ENCODE measurements at places on chromosomes 13 and 19. TPM values are rescaled to one million over a fixed set of nuclear protein-coding genes. Genes with fewer than 3 reads are reported as not detected.

DNA sequence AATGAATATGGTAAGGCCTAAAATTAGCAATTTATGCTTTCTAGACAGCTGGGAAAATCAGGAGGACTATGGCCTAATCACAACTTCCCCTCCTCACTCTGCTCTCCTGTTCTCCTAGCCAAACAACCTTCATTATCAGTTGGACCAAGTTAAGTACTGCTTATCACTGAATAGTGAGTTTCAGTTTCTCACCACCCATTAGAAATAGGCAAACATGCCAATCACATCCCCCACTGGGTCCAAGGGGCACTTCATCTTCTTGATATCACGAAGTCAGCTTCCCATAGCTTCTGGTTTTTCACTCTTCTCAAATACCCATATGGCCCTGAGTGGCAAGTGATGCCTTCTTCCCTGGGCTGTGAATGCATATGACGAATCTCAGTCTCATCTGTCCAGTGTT is 689.6 kb downstream of the SLITRK5 start:
- H3K27ac ChIP-seq: no peak overlapping the region
- H3K27me3 ChIP-seq: no peaks in the 10 kb centered on the region
- no peaks in the 10 kb centered on the region for H3K4me1 ChIP-seq
- H3K4me3 ChIP-seq: no peak overlapping the region

DNA sequence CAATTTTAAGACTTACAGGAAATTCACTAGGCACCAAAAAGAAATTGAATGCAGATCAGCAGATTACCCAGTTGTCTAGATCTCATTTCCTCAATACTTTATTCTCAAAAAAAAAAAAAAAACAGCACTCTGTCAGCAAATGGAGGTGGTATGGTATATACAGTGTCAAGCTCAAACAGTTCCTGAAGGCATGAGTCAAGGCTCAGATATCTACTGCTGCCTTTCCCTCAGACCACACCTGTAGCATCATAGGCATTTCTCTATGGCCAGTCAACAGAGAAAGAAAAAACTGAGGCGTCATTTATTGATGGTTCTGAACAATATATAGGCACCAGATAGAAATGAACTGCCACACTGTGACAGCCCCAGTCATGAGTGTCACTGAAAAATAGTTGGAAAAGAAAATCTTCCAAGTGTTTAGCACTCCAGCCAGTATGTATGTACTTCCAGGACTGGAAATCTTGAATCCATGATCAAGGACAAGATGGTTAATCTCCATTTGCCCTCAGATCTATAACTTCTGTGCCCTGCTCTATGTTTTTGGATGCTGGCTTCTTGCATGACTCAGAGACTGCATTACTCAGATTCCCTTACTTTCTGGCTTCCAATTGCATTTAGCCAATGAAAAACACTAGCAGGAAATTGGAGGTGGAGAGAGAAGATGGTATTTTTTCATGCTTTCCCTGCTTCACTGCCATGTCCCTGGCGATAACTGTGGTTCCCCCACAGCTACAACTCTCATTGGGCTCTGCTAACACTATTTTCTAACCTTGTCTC is 8.4 kb upstream of the COG3 start:
- H3K4me1 ChIP-seq: no peaks in the 10 kb centered on the region
- H3K27me3 ChIP-seq: peaks cover under 1% of the 10 kb centered on the region
- H3K27ac ChIP-seq: no peak overlapping the region
- peak; percentile 41 for DNase-seq
- H3K36me3 ChIP-seq: no peaks in the 10 kb centered on the region

DNA sequence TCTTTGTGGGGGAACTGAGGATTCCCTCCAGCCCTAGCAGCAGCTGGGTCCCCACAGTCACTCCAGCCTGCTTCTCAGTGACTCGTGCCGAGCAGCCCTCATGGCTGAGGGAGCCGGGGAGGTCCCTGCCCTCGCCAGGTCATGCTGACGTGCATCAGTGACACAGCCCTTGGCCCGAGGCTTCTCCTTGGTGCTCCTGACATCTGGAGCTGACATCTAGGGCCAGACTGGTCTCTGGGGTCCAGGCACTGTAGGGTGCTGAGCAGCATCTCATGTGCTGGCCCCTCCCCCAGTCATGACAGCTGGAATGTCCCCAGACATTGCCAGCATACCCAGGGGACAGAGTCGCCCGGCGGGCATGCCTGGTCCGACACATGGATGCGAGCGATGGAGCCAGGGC is 14.4 kb downstream of the COMP start:
- H3K36me3 ChIP-seq: no peaks in the 10 kb centered on the region
- H3K4me1 ChIP-seq: peaks cover 14% of the 10 kb centered on the region
- H3K27ac ChIP-seq: no peak overlapping the region
- no peak for DNase-seq
- peaks cover 6% of the 10 kb centered on the region for H3K27me3 ChIP-seq

- H3K4me1 ChIP-seq: no peaks in the 10 kb centered on the region
- no peaks in the 10 kb centered on the region for H3K36me3 ChIP-seq
- no peak overlapping the region for H3K27ac ChIP-seq
- no peaks in the 10 kb centered on the region for H3K27me3 ChIP-seq
Observed at GRCh38 chr19:34851277-34851804, 75.4 kb upstream of the ZNF30 start.

DNA sequence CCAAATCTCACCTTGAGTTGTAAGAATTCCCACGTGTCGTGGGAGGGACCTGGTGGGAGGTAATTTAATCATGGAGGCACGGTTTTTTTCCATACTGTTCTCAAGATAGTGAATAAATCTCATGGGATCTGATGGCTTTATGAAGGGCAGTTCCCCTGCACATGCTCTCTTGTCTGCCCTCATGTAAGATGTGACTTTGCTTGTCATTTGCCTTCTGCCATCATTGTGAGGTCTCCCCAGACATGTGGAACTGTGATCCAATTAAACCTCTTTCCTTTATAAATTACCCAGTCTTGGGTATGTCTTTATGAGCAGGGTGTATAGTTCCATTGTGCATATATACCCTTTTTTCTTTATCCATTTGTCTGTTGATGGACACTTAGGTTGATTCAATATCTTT is 13.1 kb downstream of the SCEL start:
- no peaks in the 10 kb centered on the region for H3K36me3 ChIP-seq
- no peaks in the 10 kb centered on the region for H3K27me3 ChIP-seq
- no peaks in the 10 kb centered on the region for H3K4me1 ChIP-seq
- no peak overlapping the region for H3K4me3 ChIP-seq
- H3K27ac ChIP-seq: no peak overlapping the region

DNA sequence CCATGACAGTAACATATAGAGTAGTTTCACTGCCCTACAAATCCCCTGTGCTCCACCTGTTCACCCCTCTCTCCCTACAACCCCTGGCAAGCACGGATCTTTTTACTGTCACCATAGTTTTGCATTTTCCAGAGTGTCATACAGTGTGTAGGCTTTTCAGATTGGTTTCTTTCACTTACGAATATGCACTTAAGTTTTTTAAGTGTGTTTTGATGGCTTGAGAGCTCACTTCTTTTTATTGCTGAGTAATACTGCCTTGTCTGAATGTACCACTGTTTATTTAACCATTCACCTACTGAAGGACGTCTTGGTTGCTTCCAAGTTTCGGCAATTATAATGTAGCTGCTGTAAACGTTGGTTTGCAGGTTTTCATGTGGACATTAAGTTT is 175.1 kb downstream of the ITGBL1 start:
- no peaks in the 10 kb centered on the region for H3K4me1 ChIP-seq
- no peaks in the 10 kb centered on the region for H3K27me3 ChIP-seq
- H3K36me3 ChIP-seq: no peaks in the 10 kb centered on the region
- H3K4me3 ChIP-seq: no peak overlapping the region
- peak; percentile 9 for DNase-seq

- H3K27me3 ChIP-seq: no peaks in the 10 kb centered on the region
- no peak for DNase-seq
- no peak overlapping the region for H3K4me3 ChIP-seq
- H3K36me3 ChIP-seq: no peaks in the 10 kb centered on the region
Observed at GRCh38 chr19:53812335-53812734, 11.8 kb downstream of the NLRP12 start.

DNA sequence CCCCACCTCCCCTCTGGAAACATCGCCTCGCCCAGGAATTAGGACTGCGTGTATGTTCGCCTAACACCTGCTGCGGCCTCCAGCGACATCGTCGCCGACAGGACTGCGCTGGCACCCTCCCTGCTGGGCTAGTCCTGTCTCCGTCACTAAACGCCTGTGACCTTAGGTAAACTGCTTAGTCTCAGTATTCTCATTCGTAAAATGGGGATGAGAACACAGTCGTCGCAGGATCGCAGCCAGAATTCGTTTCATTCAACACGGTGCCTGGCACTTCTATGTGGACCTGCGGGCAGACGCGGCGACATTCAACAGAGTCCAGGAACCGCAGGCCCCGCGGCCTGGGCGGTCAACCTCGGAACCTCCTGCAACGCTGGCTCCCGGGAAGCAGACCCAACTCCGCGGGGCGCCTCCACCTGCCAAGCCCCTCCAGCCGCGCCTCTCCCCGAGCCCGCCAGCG is 485 bp downstream of the CRYL1 start:
- H3K27me3 ChIP-seq: no peaks in the 10 kb centered on the region
- peak overlapping the region; percentile 84 for H3K4me3 ChIP-seq
- H3K4me1 ChIP-seq: peaks cover 12% of the 10 kb centered on the region
- H3K36me3 ChIP-seq: no peaks in the 10 kb centered on the region
- DNase-seq: no peak

- H3K4me3 ChIP-seq: no peak overlapping the region
- no peaks in the 10 kb centered on the region for H3K4me1 ChIP-seq
- H3K27me3 ChIP-seq: no peaks in the 10 kb centered on the region
- no peak overlapping the region for H3K27ac ChIP-seq
- DNase-seq: no peak
Observed at GRCh38 chr19:30856786-30857185, 484.6 kb downstream of the ZNF536 start.

- no peak overlapping the region for H3K4me3 ChIP-seq
- no peak overlapping the region for H3K27ac ChIP-seq
- H3K27me3 ChIP-seq: peaks cover 3% of the 10 kb centered on the region
Observed at GRCh38 chr13:46181377-46181839, 569 bp downstream of the LCP1 start.

DNA sequence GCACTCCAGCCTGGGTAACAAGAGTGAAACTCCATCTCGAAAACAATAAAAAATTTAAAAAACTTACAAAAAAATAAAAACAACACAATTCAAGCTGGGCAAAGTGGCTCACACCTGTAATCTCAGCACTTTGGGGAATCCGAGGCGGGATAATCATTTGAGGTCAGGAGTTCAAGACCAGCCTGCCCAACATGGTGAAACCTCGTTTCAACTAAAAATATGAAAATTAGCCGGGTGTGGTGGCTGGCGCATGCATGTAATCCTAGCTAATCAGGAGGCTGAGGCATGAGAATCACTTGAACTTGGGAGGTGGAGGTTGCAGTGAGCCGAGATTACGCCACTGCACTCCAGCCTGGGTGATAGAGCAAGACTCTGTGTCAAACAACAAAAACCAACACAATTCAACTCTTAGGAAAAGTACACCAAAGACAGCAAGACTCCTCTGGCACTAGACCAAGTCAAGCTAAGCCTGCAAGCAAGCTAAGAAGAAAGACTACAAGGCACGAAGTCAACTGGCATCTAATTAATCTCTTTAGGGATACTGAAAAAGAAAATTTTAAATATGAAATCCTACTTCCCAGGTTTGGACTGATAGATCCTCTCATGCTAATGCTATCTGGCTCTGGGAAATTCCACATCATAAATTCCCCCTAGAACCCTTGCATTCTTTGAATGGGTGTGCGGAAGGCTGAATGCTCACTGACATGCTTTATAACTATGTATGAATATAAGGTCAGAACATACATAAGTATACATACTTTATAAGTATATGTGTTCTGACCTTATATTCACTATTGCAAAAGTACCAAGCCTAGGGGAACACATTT is 7.9 kb downstream of the PBX4 start:
- H3K4me3 ChIP-seq: no peak overlapping the region
- H3K36me3 ChIP-seq: no peaks in the 10 kb centered on the region
- no peaks in the 10 kb centered on the region for H3K4me1 ChIP-seq
- DNase-seq: no peak
- H3K27me3 ChIP-seq: no peaks in the 10 kb centered on the region
- H3K27ac ChIP-seq: no peak overlapping the region

DNA sequence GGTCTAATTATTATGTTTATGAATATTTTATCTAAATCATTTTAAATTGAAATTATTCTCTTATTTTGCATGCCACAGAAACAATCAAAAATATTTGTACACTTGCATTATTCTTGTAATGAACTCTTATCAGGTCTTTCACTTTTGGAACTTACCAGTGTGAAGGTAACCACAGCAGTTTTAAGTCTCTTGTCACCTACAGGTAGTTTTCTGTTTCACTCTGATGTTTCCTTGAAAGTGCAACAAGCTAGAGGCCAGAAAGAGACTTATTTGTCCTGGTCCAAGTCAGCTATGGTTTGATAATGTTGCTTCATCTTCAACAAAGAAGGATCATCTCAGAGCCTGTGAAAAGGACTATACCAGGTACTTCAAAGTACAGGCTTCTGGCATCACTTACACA is 133.4 kb upstream of the NBEA start:
- no peaks in the 10 kb centered on the region for H3K4me1 ChIP-seq
- H3K36me3 ChIP-seq: no peaks in the 10 kb centered on the region
- H3K4me3 ChIP-seq: no peak overlapping the region
- no peak overlapping the region for H3K27ac ChIP-seq
- H3K27me3 ChIP-seq: no peaks in the 10 kb centered on the region

DNA sequence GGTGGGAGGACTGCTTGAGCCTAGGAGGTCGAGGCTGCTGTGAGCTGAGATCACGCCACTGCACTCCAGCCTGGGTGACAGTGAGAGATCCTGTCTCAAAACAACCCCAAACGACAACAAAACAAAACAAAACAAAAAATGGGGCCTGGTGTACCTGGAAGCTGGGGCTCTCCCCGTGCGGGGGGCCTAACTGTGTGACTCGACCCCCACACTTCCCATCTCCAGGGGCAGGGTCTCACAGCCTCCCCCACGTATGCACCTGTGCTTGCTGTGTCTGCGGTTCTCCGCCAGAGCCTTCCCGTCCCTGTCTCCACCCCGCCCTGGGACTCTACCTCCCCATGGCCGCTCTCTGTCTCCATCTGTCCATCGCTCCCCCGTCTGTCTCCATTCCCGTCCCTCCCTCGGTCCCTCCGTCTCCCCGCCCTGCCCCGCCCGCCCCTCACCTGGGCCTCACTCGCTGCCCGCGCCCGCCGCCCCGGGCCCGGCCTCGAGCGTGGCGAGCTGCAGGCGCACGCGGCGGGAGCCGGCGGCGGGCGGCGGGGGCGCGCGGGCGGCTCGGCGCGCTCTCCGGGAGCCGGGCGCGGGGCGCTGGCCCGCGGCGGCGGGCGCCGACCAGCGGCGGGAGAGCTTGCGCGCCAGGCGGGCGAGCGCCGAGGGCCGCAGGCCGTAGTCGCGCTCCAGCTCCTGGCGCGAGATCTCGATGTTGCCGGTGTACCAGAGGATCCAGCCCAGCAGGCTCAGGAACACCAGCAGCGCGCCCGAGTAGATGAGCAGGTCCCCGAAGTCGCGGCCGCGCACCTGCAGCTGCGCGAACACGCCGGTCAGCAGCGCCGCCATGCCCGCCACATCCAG is 587 bp downstream of the TMEM238 start:
- no peaks in the 10 kb centered on the region for H3K27me3 ChIP-seq
- peaks cover 10% of the 10 kb centered on the region for H3K36me3 ChIP-seq
- peak overlapping the region; percentile 41 for H3K4me3 ChIP-seq
- no peak overlapping the region for H3K27ac ChIP-seq
- DNase-seq: peak; percentile 56
- H3K4me1 ChIP-seq: peaks cover 31% of the 10 kb centered on the region

The NRTN gene
- total RNA-seq: 0.62 TPM

The FBXO17 gene
- 15.9 TPM for total RNA-seq

The MEF2B gene
- total RNA-seq: 1.7 TPM

The CIC gene
- 78.5 TPM for total RNA-seq

The ATP12A gene
- total RNA-seq: 0.19 TPM

Measured in astrocyte (in vitro differentiated cells and primary cell).